Uterus (tissue), 4 donors: ENCODE measurements at places on chromosomes 2 and 18. TPM values are rescaled to one million over a fixed set of nuclear protein-coding genes. Genes with fewer than 3 reads are reported as not detected.

SIX2 gene
- 0.48 TPM for total RNA-seq

CGREF1 gene
- total RNA-seq: 22.9 TPM

C2orf92 gene
- total RNA-seq: 17.5 TPM

VWC2L gene
- total RNA-seq: 0.21 TPM

TWIST2 gene
- total RNA-seq: 30.2 TPM

CAVIN2 gene
- 235 TPM for total RNA-seq
